ENCODE measurements at places on chromosomes 7 and 10.

DNA sequence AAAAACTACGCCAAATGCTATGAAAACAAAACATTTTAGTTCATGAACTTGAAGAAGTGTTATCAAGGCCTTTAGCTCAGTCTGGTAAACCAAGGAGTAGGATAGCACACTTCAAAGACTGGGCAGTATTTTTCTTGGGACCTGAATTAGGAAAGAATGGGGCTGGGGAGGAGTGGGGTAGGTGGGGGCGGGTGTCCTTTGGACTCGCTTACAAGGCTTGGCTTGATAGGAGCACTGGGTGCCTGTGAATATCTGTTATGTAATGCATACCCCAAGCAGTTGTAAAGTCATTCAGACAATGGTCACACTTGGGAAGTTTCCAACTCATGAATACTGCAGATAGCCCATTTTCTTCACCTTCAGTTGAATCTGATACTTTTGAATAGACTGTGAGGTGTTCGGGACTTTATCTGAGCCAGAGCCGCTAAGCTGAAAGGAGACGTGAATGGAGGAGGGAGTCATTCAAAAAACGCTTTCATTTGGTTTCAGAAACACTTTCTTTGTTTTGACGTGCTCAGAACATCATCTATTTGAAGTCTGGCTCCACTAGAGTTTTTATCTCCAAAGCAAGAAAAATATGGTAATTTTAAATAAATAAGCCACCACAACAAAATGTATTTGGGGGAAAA, 70.1 kb upstream of the FAM204A start:
- DNase-seq = no peak

DNA sequence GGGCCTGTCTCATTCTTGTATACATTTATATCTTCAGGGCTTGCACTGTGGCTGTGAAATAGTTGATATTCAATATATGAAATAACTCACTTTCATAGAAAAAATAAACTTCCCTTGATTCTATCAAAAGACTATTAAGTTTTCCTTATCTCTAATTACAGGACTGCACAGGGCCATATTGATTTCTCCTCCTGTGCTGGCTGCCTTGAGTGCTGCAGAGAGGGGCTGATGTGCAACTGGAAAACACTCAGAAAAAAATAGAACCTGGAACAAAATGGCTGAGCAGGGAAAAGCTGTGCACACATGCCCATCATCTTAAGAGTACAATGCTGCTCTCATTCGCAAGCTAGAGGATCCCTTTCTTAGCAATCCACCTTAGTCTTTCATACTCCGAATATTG, 5.9 kb upstream of the HDAC9 start:
- no peak for DNase-seq

DNA sequence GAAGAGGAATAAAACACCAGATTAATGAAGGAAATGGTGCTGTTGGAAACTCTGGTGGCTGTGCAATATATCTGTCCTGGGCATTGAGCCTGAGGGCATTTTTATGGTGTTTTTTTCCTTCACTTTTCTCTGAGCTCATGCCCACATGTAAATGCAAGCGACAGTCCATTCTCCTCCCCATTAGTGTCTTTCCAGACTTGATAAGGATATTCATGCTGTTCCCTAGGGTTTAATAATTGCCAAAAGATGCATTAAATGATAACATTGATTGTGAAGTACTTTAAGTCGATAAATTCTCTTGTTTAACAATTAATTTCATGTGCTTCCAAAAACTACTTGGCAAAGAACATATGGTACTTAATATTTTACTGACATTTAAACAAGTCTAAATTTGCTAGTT, 384.7 kb downstream of the MDFIC start:
- no peak for DNase-seq

DNA sequence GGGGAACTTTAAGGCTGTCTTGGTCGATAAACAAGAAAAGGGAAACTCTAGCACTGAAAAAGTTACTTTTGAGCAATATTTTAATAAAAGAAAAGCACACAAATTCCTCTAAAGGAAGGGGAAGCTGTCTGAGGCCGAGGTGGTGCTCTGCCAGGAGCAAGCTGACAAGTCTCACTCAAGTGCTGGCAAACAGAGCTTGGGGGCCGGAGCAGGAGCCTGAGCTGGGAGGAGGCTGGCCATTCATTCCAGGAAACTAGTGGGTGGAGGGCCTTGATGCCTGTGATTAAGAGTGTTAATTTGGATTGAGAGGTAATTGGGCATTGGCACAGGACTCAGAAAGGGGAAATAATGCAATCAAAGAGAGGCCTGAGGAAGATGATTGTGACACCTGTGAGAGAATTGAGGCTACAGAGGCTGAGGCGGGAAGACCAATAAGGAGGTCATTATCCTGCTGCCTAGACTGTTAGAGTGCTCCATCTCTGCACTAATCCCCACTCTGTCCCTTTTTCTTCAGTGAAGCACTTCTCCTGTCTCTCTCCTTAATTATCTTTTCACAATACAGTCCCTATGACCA, 154.9 kb upstream of the COL1A2 start:
- DNase-seq = no peak

GRCh38 chr7:44116087-44116788, 7.1 kb downstream of the POLD2 start:
- no peak for DNase-seq

DNA sequence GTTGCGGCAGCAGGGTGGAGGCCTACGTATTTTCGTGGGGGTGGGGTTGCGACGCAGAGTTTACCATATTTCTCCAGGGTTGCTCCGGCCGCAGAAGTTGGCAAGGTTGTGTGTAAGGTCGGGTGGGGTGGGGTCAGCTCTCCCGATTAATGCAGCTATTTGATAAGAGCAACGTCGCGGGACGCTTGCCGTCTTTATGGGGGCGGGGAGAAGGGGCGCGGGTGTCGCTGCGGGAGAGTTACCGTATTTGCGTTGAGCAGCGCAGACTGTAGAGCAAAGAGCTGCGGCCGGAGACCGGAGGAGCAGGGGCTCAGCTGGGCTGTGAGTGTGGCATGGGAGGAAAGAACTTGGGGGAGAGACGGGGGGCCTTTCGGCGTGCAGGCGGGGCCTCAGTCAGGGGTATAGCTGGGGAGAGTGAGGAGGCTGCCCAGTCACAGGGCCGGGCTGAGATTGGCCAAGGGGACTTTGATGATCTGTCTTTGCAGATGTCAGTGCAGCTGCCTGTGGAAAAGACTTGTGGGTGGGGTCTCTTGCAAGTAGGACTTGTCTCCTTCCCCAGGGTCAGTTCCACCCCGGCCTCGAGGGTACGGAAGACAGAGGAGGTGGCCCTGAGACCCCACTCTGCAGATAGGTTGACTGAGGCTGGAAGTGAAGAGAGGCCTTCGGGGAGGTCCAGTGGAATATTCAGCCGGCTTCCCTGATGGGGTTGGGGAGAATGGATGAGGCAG, 26.6 kb downstream of the ZNF775 start:
- no peak for DNase-seq

DNA sequence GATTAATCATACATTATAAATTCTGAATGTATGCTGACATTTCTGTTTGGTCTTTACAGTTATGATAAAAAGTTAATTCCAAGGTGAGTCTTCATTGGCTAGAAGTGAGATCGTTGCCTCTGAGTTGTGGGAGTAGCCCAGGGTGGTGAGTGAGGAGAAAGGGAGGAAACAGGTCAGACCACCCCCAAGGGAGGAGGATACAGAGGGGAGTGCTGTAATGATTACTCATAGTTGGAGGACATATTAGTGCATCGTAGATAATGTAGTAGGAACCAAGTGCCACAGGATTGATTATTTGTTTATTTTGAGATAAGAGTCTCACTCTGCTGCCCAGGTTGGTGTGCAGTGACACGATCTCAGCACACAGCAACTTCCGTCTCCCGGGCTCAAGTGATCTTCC, 672.2 kb downstream of the INHBA start:
- no peak for DNase-seq

DNA sequence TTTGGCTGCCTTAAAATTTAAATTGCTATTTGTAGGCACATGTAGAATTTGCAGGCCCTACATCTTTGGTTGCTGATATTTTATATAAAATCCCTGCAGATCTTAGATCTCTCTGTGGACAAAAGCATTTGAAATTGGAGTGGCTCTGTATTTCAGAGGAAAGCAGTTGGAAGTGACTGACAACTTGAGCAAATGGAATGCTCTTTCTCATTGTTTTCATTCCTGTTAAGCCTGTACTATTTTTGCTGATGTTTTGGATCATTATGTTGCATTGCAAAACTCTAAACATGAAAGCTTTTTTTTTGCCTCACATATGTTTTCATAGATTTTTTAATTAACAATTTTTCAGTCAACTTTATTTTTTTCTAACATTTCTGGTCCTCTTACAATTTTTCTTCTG, 251.2 kb upstream of the MDFIC start:
- DNase-seq = no peak

DNA sequence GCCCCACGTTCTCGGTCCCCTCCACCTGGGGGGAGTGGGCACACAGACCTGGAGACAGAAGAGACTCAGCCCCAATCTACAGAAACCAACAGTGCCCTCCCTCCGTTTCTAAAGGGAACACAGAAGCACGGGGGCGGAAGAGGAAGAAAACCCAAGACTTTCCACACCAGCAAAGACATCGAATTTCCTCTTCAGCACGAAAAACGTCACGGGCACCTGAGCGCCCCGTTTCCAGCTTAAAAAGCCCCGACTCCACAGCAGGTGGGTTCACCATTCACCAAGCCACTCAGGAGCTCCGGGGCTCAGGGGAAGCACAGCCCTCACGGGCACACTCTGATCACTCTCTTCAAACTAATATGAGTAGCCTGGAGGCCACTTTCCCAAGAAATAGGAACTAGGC, 19.6 kb downstream of the NUDT1 start:
- DNase-seq = no peak

Measured in activated CD4-positive, alpha-beta T cell treated with anti-CD3 and anti-CD28 coated beads, Interleukin-2, Interleukin-6, amounts not matched to agents 100 ng/mL and 50 ng/mL, durations not matched to agents 16 hours and 8 hours (primary cell).